ENCODE measurements at places on chromosomes 16 and 17.

DNA sequence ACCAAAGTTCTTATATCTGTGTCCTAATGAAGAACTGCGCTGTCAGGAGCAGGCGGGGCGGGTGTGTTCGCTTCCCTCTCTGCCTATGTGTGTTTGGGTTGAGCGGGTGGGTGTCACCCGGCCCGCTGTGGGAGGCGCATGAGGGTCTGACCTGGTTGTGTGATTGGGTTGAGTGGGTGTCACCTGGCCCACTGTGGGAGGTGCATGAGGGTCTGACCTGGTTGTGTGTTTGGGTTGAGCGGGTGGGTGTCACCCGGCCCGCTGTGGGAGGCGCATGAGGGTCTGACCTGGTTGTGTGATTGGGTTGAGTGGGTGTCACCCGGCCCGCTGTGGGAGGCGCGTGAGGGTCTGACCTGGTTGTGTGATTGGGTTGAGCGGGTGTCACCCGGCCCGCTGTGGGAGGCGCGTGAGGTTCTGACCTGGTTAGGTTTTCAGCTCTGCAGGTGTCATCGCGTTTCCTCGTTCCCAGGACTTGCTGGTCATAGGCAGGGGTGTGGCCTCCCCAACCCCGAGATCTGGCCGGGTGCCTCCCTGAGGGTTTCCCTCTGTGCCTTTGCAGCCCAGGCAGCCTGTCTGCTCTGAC is 69.6 kb upstream of the ZNF750 start:
- DNase-seq: peak; percentile 40

DNA sequence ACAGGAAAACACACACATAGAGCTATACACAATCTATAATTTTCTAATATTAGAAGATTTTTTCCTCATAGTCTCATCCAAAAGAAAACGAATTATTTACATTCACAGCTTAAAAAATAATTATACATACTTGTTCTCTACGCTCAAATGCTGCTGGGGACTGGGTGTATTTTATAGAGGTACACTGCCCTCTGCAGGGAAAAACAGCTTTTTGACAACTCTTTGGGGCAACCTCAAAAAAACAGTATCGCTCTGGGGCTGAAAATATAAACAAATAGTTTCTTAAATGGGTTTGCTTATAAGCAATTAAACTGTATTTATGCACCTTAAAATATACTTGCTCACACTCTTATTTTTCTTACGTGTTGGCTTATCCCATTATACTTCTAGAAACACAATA is 261.8 kb upstream of the PSMD7 start:
- no peak for DNase-seq

DNA sequence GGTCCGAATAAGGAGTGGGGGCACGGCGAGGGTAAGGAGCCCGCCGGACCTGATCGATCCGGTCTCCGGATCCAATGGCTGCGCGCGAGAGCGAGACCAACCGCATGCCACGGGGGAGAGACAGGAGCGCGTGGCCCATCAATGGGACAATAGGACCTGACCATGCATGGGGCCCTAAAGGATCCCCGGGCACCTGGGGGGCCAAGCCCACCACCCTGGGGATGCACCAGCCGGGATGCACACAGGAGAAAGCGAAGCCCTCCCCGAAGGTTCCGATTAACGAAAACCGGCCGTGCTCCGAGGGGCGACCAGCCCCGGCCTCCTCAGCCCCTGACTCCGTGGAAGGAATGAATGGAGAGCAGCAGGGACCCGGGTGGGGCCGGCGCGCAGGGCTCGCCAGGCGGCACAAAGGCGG is 525 bp downstream of the JPT1 start:
- DNase-seq: no peak

DNA sequence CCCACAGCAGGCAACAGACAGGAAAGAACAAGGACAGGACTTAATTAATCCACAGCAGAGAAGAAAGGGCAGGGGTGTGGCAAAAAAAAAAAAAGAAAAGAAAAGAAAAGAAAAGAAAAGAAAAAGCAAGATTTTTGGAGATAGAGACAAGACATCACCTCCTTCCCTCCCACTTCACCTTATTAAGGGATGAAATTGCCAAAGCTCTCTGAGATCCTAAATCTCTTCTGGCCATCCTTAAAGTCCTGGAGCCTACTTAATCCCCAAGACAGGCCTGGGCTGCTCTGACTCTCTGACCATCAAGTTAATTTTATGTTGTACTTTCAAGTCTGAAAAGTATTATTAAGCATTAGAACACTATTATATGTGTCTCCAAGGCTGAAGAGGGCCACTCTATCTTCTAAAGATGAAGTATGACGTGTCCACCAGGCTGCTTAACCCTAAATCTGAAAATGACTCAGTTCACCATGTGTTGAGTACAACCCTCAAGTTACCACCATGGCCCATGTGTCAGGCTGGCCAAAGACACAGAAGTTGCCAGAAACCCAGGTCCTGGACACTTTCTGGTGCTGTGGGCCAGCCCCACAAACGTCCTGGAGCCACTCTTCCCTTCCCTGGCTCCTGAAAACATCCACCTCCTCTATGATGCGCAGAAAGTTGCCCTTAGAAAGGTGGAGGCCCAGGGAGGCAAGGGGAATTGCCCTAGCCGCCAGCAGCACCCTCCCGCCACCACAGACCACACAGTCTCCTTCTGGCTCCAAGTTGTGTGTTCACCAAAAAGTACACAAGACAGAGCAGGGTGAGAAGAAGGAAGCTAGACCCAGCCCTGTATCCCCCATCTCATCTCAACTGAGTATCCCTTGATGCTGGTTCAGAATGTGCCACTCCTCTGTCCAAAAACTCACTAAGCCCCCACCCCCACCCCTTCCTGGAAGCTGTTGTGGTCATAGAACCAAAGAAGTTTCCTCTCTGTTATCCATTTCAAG is 2.7 kb downstream of the SOCS1 start:
- no peak for DNase-seq

DNA sequence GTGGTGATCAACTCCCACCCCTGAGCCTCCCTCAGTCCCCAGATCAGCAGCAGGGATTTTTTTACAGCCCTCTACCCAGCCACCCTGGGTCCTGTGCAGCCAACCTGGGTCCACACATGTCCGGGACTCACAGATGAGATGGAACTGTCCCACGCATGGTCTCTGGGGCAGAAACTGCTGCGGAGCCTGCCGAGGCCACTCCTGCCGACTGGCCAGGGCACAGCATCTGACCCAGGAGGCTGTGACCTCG is 48.0 kb upstream of the ZCCHC14 start:
- DNase-seq: no peak

DNA sequence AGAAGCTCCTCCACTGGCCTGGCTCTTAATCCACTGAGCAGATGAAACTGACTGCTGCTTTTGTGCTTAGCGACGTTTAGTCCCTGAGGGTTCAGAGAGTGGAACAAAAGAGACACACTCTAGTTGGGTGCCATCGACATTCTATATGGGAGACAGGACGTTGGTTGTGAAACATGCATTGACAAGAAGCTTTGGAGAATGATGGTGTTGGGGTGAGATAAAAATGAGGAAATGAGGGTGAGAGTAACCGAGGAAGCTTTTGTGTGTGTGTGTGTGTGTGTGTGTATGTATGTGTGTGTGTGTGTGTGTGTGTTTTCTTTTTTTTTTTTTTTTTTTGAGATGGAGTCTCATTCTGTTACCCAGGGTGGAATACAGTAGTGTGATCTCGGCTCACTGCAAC is 89.5 kb downstream of the ABCC1 start:
- no peak for DNase-seq

DNA sequence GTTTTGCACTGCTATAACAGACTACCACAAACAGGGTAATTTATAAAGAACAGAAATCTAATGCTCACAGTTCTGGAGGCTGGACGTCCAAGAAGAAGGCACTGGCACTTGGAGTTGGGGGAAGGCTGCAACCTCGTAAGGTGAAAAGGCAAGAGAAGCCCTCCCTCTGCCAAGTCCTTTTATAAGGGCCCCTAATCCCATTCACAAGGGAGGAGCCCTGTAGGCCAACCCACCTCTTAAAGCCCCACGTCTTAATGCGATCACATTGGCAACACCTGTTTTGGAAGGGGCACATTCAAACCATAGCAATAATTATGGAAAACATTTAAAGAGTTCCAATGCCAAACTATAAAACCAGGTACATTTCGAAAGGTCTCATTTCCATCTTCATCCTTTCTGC is 5.2 kb downstream of the PKD1L3 start:
- no peak for DNase-seq

DNA sequence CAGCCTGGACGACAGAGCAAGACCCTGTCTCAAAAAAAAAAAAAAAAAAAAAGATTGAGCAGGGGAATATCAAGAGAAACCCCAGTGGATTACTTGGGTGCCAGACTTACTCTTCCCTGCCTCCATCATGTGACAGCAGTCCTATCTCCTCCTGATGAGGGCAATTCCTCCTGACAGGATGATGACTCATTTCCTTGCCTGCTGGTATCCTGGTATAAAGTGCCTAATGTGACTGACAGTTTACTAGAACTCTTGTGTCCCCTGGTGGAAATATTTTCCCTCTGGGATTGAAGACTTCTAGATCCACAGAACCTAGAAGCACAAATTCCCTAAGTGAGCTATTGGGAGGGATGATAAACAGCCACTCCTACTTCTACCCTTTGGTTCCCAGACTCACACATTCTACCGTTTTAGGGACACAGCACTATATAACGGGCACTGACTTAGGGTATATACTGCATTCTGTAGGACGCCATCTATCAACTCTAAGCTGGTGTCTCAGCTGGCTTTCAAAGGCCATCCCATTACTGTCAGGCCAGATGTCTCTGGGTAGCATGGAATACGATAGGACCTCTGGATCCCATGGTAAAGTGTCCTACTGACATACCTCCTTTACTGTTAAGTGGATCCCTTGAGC is 114.6 kb upstream of the MED13 start:
- no peak for DNase-seq

DNA sequence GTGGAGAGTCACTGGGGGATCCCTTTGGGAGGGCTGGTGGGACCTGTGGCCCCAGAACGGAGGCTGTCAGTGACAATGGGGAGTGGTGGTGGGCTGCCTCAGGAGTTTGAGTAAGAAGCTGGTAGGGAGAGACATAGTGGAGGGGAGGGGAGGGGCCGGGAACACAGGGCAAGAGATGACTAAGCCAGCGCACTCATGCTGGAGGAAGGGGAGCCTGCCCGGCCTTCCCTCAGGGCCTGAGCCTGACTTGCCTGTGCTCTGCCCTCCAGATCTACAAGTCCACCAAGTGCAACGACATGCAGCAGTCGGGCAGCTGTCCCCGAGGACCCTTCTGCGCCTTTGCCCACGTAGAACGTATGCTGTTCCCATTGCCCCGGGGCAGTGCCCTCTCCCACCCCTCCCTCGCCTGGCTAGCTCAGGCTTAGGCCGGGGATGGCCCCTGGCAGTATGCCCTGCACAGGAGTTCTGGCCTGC is 29.3 kb downstream of the UNC13D start:
- no peak for DNase-seq

GRCh38 chr17:79720705-79721292 is 9.9 kb upstream of the ENPP7 start:
- DNase-seq: no peak

- DNase-seq: no peak
Observed at GRCh38 chr16:78452025-78452555, 352.6 kb downstream of the WWOX start.

DNA sequence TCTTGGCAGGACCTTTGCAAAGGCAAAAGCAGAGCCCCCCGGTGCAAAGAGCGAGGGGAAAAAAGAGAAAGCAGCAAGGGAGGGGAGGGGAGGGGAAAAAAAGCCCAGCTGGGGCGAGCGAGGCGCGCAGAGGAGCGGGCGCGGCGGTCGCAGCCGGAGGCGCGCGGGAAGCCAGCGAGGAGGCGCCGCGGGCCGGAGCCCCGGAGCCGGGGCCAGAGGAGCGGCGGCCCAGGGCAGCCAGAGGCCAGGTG is 129 bp downstream of the IRX5 start:
- DNase-seq: no peak

DNA sequence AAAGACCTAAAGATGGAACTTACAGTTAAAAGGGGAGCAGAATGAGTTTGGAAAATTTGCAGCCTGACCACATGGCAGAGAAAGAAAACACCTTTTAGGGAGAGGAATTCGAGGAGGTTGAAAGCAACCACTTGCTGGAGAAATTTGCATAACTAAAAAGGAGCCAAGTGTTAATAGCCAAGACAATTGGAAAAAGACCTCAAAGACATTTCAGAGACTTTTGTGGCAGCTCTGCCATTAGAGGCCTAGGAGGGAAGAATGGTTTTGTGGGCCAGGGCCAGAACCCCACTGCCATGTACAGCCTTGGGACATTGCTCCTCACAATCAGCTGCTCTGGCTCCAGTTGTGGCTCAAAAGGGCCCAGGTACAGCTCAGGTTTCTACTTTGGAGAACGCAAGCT is 338.5 kb downstream of the UTP18 start:
- no peak for DNase-seq

- no peak for DNase-seq
Observed at GRCh38 chr16:88441460-88441859, 11.6 kb upstream of the ZFPM1 start.

DNA sequence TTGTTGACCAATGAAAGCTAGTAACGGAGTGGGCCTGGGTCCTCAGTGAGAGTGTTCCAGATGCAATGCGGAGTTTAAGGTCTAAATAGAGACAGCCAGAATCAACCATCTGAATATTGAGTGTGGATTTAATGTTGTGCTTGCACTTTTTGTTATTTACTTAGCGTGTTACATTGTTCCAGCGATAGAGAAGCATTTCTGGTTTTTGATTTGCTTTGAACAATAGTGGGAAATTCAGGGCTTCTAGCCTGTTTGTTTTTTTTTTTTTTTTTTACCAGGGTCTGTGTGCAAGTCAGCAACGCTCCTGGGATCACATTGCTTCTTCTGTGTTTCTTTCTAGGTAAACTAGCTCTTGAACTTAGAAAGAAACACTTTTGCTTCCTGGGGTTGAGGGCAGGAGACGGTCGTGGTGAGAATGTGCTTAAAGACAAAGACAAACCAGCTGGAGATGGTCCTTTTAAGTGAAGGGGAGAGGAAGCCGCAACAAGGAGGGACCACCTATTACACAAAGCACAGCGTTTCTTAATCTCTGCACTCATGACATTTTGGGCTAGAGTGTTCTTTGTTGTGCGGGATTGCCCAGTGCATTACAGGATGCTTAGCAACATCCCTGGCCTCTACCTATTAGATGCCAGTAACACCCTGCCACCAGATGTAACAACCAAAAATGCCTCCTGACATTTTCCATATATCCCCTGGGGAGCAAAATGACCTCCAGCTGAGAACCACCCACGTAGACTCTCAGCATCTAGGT is 119.2 kb downstream of the MAP2K6 start:
- no peak for DNase-seq

DNA sequence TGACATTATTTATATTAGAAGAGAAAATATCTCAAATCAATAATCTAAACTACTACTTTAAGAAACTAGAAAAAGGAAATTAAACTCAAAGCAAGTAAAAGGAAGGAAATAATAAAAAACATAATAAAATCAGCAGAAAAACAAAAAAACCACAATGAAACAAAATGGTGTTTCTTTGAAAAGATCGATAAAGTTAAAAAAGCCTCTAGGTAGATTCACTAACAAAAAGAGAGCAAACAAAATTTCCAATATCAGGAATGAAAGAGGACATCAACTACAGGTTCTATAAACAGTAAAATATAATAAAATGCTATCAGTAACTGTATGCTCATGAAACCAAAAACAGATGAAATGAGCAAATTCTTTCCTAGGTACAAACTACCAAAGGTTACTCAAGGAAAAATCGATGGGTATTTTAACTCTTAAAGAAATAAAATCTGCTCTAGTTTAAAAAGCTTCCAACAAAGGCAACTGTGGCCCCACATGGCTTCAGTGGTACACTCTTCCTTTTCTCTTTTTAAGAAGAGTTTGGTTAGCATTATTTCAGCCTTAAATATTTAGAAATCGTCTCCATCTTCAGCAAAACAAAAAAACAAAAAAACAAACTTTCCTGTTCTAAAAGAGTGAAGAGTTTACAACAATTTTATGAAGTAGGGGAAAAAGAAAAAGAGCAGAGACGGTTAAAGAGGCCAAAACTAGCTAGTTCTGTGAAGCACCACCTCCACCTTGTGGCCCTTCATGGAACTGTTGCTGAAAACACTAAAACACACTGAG is 102.2 kb downstream of the TRIM37 start:
- DNase-seq: peak; percentile 63
